NK-92 treated with Interleukin-12 subunit alpha and Interleukin-12 subunit beta, amount 100 ng/mL, for 24 hours (cell line): ENCODE measurements at places on chromosomes 4 and X.

- DNase-seq, result no peak
Observed at GRCh38 chr4:24683116-24683515, 98.8 kb upstream of the DHX15 start.

GRCh38 chr4:81659051-81659450, 187.3 kb upstream of the RASGEF1B start:
- no peak for DNase-seq

- DNase-seq, result no peak
Observed at GRCh38 chrX:153948847-153949805, 4.7 kb upstream of the RENBP start.

DNA sequence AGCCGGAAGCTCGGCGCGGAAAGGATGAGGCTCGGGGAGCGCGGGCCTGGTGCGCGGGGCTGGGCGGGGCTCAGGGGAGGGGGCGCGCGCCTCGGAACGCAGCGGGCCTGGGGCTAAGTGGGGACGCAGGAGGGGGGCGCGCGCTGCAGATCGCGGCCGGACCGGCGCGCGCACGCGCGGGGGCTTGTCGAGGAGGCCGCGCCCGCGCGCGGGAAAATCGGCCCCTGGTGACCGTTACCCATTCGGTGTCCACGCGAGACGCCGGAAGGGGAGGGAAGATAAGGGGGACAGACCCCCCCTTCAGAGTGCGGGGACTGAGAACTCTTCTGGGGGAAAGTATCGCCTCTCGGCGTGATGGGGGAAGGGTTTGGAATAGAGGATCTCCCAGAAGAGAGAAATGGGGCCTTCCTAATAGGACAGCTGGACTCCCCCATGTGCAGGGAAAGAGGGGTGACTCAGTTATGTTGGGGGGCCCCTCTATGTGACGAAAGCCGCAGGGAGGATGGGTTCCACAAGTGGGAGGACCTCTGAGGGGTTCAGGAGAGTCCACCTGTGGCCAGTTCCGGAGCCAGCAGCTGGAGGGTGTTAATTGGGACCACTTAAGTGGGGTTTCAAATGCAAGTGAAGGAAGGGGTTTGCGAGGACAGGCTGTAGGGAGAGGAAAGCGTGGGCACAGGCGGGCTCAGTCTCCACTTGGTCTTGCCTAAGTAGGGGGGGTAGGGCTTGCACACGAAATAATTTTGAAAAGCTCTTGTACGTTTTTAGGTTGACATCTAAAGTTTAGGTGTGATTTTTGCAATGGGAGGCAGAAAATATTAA, 584 bp downstream of the SUV39H1 start:
- peak; percentile 51 for DNase-seq

- no peak for DNase-seq
Observed at GRCh38 chr4:7330811-7331681, 103.7 kb downstream of the PSAPL1 start.

DNA sequence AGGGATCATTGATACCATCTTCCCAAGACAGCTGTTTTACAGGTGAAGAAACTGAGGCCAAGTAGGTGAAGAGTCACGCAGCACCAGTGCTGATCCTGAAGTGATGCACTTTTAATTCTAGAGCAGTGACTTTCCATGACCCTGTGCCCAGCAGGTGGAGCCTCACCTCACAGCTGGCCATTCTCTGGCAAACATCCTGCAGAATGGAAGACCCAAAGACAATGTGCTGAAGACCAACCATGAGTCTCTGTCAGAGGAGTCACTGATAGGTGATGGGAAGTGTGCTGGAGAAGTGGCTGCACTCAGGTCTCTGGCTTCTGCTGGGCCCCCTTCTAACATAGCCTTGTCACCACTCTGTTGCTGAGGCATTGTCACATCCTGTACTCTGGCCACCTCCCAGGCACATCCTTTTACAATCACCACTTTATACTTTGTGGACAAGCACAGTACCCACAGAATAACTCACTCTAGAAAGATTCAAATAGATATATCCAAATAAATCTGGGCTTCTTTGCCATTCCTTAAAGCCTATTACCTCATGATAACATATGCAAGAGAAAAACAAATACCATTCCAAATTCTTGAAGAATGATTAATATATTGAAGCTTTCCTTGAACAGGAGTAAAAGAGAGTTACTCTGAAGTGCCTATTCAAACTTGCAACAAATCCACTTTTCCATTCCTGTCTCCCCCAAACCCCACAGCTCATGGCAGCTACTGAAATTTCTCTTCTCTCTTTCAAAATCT, 64.1 kb upstream of the SCOC start:
- DNase-seq, result no peak

DNA sequence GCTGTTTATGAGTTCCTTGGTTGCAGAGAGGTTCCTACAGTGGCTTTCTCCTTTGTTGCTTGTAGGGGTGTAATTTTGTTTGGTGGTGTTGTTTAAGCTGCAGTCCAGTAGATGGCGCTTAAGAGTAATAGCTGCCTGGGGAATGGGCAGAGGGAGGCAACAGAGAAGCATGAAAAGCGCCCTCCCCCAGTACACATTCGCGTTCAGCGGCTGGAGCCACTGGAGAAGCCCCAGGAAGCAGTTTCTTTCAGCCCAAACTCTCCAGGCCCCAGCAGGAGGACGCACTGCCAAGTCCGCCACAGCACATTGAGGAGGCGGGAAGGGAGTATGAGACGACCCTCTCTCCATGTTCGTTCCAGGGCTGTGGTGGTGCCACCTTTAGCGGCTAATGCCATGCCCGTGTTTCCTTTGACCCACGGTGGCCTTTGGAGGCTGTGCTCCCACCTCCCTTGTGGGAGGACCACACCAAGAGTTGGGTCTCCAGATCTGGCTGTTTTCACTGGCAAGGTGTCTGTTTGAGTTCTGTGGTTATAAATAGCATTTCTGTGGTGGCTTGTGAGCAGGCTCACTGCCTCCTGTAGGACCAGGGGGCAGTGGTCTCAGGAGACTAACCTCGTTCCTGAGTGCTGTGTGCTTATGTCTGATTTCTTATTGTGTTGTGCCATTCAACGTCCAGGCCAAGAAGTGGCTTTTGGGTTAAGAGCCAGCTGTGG, 252.3 kb downstream of the ARHGAP10 start:
- no peak for DNase-seq

- DNase-seq, result peak; percentile 41
Observed at GRCh38 chrX:53093177-53093655, 726 bp upstream of the KANTR start.

- DNase-seq, result no peak
Observed at GRCh38 chr4:36771411-36772153, 473.0 kb upstream of the NWD2 start.

DNA sequence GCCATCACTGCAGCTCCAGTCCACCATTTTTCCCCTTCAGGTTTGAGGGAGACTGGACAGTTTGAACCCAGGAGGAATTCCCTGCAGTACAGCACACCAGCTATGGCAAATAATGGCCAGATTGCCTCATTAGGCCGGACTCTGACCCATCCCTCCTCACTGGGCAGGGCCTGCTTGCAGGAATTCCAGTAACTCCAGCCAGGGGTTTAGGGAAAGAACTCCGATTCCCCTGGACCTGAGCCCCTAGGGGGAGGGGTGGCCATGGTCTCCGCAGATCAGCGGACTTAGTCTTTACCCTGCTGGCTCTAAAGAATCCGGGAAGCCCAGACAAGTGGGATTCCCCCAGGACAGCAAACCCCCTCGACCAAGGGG, 342.8 kb downstream of the DMD start:
- DNase-seq, result no peak

DNA sequence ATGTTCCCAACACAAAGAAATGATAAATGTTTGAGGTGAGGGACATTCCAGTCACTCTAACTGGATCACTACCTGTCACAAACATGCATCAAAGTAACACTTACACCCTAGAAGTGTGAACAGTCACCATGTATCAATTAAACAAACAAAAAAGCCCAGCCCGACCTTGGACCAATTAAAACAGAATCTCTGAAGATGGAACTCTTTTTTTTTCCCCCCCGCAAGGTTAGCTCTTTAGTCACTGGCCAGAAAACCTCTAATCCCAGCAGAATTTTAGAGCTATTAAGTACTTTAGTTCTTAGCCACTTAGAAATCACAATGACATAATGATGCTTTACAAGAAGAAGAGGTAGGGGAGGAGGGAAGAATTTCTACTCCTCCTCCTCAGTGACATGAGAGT, 154.5 kb downstream of the PALLD start:
- DNase-seq, result no peak

DNA sequence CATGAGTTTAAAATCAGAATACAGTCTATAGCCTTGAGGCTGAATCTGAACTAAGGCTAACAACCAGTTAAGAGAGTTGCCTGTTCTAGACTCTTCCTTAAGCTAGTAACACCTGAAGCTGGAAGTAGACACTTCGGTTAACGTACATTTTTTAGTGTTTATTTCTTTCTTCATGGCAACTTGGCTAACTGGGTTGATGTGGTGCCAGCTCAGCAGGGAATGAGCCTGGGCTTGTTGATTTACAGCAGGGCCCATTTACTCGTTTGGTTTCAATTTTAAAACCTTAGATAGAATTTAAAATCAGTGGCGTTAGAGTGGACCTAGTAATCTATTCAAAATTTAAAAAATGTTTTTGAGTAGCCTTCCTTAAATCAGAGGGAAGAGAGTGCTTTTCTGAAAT, 137.6 kb upstream of the ESX1 start:
- DNase-seq, result no peak

DNA sequence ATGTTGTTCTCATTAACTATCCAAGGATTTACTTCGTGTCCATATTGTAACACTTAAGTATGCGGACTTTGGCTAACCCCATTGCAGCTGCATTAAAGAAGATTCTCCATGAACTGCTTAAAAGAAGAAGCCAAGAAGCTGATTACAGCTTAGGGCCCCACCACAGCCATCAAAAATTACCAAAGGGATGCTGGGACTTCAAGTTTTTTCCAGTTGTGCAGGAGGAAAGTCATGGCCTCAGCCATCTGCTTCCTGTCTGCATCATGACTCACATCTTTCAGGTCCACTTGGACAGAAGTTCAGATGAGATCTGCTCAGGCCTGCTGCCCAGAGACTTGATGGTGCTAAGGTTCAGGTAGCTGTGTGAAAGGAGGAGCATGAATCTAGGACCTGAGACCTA, 38.8 kb upstream of the CAPN6 start:
- DNase-seq, result no peak

- DNase-seq, result peak; percentile 51
Observed at GRCh38 chrX:65985922-65986588, 53.8 kb downstream of the VSIG4 start.

DNA sequence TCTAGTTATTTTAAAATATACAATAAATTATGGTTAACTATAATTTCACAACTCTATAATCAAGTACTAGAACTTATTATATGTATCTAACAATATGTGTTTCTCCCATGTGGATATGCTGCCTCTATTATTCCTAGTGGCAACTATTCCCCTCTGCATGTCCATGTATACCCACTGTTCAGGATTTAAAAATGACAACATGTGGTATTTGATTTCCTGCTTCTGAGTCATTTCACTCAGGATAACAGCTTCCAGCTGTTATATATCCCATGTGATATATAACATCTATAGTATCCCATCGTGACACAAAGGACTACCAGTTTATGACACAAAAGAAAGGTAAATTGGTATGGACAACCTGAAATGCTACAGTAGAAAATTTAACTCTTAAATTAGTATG, 167.4 kb upstream of the TACR3 start:
- DNase-seq, result no peak

DNA sequence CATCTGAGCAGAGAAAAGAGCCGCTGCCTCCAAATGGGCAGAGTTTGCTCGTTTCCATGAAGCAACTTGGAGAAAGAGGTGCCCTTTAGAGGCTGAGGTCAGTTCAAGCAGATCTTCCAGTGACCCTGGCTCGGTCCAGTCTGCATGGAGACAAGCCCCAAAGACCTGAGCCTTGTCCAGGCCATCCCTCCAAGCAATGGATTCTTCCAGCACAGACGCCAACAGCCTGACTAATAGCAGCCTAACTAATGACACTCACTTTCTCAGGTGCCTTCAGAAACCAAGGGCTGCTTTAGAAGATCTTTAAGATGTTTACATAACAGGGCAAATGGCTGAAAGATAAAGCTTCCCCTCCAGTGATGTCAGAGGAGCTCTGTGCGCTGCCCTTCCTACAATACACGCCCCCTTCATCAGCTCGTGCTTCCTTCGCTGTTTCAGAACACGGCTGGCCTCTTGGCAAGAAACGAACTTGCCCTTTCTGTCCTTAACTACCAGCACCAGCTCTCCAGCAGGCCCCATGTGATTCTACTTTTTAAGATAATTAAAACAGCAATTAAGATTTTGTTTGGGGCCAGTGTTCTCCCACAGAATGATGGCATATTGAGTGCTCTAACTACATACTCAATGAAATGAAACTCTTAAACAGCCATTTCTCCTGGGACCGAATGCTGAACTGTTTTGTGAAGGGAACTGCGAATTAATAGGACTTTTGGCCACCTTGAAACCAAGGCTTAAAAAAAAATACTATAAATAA, 119.0 kb downstream of the GPR143 start:
- no peak for DNase-seq

DNA sequence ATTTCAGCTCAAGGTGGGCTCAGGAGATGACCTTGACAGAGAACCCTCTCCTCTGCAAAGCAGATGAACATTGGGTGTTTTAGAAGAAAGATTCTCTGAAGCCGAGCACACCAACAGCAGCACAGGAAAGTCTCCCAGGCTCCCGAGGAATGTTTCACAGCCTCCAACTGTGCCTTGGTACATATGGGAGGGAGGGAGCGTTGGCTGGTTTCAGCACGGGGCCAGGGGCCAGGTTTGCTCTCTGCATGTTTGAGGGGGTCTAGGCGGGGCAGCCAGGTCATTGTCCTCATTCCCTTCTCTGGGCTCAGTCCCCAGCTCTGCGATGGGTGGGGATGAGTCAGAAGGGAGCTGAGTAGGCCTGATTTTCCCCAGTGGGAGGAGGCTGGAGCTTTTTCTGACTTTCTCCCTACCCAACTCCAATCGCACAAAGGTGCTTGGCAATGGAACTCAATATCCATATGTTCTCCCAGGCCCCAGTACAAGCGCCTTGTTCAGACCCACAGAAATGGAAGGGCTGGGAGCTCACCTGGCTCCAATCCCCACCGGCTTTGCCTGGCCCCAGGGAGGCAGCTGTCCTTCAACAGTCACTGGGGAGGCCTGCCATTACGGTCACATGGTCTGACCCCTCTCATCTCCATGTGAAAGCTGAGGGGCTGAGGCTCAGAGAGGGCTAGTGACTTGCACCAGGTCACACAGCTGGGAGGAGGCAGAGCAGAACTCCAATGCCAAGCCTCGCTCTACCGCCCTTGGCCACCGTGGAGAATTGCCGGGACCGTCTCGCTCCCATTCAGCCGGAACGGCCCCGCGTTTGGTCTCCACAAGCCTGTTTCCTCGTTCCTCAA, 108.4 kb upstream of the AFAP1 start:
- no peak for DNase-seq

DNA sequence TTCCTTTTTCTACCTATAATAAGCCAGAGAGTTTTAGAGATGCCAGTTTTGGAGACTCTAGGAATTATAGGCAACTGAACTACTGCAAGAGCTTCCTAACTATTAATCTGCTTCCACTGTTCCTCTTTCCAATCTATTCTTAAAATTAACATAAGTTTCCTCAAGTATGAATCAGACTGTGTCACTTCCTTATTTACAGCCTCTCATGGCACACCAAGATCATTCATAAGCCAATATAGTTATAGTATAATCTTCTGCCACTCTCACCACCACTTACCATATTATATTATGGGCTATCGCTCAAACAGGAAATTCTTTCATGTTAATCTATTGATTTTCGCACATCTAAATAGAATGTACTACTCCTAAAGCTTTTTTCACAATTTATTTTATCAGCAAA, 383.5 kb downstream of the STPG2 start:
- DNase-seq, result no peak
